Stimulated activated CD8-positive, alpha-beta memory T cell treated with anti-CD3 and anti-CD28 coated beads, Interleukin-2, amount 100 ng/mL, for 1 hour (primary cell): ENCODE measurements at places on chromosomes 7 and 10.

GRCh38 chr10:53664282-53665019 lies 891.9 kb upstream of the MBL2 start:
- DNase-seq, result no peak

DNA sequence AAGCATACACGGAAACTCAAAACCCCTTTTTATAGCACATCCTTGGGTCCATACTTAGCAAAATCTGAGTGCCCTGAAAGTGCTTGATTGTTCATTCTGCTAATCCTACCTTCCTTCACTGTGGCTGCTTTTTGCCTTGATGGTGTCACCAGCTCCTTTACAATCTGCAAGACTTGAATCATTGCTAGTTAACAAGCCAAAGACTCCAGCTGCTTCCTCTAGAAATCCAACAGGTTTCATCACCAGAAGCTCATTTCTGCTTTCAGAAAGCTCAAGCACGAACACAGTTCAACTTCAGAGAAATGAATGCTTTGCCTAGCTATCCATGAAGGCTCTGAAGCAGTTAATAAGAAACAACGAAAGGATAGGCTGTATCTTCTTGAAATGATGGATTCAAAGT lies 38.0 kb downstream of the USP6NL start:
- DNase-seq, result no peak

GRCh38 chr7:122199171-122199570 lies 55.1 kb upstream of the AASS start:
- no peak for DNase-seq

- DNase-seq, result no peak
These were observed 206.0 kb upstream of the MDFIC start for GRCh38 chr7:114715907-114716306.

GRCh38 chr7:115007751-115008150 lies 85.9 kb downstream of the MDFIC start:
- no peak for DNase-seq

DNA sequence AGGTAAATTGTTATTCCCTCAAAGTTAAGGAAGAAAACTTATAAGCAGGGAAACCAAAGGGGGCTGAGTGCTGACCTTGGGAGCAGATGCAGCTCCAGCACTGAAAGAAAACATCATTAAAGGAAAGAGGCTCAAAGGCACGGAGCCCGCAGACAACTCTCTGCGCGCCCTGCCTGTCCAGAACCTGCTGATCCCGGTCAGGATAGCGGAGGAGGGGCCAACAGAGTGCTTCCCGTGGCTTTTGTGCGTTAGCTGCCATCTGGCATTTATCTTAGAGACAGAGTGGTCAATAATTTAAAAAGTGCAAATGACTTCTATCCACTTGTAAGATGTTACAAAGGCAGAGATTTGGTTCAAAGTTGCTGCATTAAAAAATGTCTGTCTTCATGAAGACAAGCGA lies 162.1 kb downstream of the FANK1 start:
- DNase-seq, result no peak

DNA sequence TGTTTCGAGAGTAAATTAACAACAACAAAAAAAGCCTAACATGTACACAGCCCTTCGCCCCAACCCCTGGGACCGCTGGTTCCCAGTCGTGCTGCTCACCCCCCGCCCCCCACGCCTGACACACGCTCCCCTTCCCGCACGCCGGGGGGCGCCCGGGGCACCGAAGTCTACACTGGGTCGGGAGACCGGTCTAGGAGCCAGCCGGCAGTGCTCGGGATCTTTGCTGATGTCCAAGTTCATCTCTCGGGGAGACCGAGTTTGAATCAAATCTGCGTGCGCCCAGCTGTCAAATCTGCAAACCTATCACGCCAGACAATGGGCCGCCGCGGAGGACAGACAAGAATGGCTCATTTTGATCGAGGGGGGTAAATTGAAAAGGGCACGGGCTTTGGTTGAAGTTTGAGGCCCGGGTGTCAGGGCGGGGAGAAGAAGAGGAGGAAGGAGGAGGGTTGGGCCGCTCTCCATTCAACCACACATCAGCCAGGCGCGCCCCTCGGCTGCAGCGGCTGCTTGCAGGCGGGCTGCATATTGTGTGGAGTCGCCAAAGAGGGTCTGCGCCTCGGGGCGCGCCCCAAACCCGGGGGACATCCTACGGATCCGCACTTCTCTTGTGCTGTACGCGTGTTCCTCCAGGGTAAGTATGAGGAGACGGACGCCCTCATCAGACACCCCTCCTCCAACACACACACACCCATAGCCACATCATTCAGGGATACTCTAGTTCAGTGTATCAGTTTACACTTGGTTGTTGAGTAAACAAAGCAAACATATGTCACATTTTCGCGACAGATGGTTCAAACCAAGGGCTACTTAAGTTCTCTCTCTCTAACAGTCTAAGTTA lies 1.3 kb upstream of the GFRA1 start:
- DNase-seq, result no peak

DNA sequence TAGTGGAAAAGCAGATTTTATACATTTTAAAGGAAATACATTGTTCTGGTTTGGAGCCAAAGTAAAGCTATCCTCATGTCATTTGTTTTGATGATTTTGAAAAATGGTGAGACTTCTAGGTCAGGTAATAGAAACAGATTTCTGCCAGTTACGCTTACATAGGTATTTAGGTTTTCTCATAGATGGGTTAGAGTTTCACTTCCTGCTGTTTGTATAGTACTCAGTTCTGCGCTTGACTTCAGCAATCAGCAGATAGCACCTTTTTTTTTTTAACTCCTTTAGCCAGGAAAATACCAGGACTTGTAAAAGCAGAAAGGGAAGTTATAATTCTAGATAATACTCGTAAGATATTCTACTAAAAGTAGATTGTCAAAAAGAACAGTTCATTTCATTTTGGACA lies 209.8 kb upstream of the POM121L12 start:
- no peak for DNase-seq

GRCh38 chr7:120539321-120539720 lies 266.3 kb downstream of the KCND2 start:
- DNase-seq, result no peak

- DNase-seq, result no peak
These were observed 50.5 kb downstream of the SH3PXD2A start for GRCh38 chr10:103804871-103805270.

GRCh38 chr7:33185786-33186185 lies 56.4 kb downstream of the BBS9 start:
- DNase-seq, result no peak

DNA sequence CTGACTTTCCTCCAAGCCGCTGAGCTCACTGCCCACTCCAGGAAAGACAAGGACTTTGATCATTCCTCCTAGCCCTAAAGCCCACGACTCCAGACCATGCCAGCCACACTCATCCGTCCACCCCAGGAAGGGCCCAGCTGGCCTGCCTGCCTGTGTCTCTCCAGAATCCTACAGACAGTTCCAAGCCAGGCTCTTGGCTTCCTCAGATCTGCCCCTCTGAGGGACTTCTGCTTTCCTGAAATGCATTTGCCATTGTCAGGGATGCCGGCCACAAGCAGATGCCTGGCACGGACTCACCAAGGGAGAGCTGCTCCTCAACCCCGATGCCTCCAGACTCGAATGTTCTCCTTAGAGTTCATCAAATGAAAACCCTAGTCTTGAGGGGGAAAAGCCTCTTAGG lies 155.8 kb downstream of the OAT start:
- no peak for DNase-seq

DNA sequence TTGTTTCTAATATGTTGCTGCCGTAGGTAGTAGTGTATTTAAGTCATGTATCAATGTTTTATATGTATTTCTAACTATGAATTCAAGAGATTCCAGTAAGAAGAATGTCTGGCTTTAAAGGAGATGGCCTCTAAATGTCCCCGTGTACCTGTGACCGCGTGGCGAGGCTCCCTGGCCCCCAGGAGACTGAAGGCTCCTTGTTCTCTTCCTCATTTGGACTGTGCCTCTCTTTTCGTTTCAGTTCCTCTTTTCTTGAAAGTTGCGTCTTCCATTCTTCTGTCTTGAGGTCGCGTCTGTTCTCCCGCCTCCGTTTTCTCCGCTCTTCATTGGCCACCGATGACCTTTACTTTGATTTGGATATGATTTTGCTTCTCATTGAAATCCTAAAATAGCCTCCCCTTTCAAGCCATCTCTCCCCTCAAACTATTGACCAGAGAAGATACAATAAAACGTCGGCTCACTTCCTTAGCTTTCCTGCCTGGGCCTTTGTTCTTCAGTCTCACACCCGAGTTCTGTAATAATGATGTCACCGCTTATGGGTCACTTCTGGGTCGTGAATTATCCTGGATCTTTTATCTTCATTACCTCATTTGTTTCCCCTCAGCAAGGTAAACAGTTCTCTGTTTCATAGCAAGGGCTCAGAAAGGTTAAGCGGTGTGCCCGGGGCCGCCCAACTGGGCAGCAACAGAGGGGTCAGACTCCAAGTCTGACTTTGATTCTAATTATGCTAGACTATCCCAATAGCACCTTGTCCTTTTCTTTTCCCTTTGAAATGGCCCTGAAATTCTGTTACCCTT lies 28.7 kb downstream of the WIPI2 start:
- no peak for DNase-seq

- no peak for DNase-seq
These were observed 1.4 kb downstream of the HTRA1 start for GRCh38 chr10:122462533-122463465.

GRCh38 chr7:151459726-151460473 lies 20.0 kb upstream of the CRYGN start:
- DNase-seq, result no peak

DNA sequence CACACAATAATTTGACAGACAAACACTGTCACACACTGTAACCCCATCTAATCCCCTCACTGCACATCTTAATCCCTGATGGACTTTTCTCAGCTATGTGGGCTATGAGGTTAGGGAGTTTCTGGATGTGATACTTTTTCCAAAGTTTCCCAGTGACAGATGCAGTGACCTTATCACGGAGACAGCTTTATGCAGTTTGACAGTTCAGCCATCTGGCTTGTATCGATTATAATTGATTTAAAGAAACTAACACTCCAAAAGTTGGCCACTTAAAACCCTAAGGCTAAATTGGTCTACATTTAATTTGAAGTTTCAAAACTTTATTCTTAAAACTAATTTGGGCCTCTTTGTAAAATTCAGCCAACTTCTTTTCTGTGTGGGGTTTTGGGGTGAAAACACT lies 196.7 kb downstream of the SDK1 start:
- no peak for DNase-seq

- no peak for DNase-seq
These were observed 96.1 kb downstream of the ATE1 start for GRCh38 chr10:121831777-121832176.

DNA sequence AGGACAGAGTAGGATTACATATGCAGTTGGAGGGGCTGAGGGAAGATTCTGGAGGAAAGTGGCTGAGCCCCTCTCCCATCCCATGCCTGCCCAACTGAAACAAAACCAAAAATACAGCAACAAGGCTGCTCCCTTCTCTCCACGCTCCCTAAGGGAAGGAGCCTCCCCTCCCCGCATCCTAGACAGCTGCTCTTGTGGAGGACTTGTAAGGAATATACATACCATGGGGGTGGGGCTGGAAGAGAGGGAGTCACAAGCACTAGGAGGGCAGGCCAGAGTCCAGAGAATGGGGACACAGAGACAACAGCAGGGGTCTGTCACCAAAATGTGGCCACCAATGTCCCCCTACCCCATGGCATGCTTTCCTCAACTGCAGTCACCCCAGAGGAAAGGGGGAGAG lies 13.2 kb downstream of the LDB1 start:
- no peak for DNase-seq

- no peak for DNase-seq
These were observed 10.6 kb upstream of the LIPM start for GRCh38 chr10:88791924-88792323.

DNA sequence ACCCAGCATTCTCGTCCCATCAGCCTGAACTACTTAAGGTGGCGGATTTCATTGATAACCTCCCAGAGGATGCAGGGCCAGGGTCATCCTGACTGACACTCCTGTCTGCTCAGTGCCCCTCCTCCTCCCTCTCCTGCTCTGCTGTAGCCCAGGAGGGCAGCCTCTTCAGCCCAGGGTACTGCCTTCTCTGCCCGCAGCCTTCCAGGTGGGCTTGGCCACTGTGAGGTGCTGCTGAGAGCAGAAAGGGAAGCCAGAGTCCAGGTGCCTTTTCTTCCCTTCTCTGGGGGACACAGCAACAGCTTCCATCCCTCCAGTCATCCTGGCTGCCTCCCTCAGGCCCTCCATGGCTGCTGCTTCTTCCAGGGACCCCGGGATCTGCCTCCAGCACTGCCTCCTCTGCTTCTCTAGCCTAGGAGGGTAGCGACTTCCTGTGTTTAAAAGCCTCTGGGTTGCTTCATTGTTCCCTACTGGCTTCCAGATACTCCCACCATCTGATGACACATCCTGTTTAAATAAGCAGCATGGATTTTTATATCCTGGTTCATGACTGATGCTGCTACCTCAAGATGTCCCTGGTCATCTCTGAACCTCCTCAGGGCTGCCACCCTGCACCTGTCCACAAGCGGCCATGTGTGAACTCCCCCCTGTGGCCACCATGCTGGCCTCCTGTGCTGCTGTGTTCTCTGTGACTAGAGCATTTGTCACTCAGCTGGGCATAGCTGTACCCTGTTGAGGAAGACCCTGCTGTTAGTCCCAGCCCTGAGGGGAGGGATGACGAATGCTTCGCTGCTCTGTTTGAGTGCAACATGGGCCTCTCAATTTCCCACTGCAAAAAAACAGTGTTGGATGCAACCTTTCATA lies 55.8 kb downstream of the AKR1C4 start:
- no peak for DNase-seq

GRCh38 chr10:121036431-121036830 lies 185.3 kb downstream of the WDR11 start:
- no peak for DNase-seq

- no peak for DNase-seq
These were observed 17.9 kb upstream of the MTERF1 start for GRCh38 chr7:91898240-91898992.

- no peak for DNase-seq
These were observed 5.5 kb downstream of the RAMP3 start for GRCh38 chr7:45162943-45163691.

DNA sequence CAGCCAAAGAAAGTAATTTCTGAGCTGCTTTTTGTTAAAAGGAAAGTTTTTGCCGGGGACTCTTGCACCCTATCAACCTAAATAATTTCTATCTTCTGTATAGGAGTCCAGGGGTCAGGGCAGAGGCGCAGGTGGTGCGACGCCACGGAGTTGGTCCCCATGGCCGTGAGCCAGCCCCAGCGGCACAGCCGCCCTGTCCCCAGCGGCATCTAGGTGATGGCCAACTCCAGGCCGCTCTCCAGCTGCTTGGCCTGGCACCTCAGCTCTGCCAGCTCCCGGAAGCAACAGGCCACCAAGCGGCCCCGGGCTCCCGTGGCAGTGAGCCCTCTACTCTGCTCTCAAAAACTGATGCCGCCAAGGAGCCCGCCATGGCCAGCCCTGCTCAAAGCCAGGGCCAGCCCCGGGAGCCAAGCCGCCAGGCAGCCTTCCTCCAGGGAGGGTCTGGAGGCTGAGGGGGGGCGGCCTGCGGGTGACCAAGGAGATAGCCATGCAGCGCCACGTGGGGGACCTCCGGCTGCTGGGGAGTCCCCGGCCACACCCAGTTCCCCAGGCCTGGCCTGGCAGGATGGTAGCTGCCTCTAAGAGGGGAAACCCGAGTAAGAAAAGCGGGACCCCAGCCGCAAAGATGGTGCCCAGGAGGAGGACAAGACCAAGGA lies 22.8 kb upstream of the LANCL2 start:
- DNase-seq, result no peak
